ENCODE measurements at places on chromosomes 16 and 17.

DNA sequence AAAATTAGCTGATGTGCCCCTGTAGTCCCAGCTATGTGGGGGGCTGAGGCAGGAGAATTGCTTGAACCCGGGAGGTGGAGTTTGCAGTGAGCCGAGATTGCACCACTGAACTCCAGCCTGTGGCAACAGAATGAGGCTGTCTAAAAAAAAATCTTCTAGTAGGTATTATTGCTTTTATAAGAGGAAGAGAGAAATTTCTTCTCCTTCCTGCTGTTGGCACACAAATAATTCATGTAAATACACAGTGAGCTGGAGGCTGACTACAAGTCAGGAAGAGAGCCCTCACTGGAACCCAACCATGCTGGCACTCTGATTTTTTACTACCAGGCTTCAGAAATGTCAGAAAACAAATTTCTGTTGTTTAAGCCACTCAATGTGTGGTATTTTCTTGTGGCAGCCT lies 6.7 kb downstream of the PRDM7 start:
- no peak for DNase-seq

DNA sequence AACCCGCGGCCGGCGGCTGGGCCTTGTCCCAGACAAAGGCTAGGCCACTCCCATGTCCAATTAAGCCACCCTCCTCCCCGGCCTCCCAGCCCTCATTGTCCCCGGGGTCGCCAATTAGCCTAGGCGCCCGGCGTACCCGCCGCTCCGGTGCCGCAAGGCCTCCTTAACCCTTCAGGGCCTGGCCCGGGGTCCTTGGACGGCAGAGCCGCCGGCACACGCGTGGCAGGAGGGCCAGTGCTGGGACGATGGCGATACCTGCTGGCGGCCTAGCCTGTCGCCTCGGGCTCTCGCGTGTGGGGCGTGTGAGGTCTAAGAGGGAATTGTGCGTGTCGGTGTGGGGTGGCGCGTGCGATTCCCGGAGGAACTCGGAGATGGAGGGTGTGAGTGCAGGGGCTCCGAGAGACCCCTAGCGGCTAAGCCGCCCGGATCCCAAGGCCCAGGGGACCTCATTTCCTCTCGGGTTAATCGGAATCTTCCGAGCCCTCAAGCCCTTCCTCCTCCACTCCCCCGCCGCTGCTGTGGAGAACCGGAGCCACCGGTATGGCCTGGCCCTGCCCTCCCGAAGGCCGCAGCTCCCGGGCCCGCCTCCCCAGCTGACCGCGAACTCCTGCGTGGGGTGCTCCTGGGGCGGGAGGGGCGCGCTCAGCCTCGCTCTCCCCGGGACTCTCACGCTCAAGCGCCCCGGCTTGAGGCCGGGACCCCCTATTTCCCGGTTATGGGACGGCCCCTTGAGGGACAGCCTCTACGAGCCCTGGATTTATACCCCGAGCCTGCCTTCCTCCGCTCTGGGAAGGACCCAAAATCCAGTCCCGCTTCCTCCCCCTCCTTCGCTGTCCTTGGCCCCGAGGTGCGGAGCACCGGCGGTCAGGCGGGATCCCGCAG lies 11.9 kb downstream of the TBX2 start:
- no peak for DNase-seq

GRCh38 chr16:72764015-72764654 lies 283.8 kb downstream of the ZFHX3 start:
- DNase-seq: no peak

- DNase-seq: peak; percentile 45
These were observed 100.9 kb upstream of the TNRC6C start for GRCh38 chr17:77857613-77858012.

DNA sequence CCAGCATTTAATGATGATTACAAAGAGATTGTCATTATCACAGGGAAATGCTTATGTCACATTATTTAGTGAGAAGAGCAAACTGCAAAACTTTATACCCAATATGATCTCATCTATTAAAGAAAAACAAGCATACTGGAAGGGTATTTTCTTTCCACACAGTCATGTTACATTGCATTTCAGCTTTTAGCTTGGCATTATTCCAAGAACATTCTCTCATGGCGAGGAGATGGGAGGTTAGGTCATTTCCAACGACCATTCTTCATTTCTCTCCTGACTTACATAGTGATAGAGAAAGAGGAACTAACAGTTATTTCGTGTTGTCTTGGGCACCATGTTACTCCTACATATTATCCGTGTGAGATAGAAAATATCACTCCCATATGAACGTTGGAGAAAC lies 309.4 kb upstream of the XYLT1 start:
- DNase-seq: no peak

DNA sequence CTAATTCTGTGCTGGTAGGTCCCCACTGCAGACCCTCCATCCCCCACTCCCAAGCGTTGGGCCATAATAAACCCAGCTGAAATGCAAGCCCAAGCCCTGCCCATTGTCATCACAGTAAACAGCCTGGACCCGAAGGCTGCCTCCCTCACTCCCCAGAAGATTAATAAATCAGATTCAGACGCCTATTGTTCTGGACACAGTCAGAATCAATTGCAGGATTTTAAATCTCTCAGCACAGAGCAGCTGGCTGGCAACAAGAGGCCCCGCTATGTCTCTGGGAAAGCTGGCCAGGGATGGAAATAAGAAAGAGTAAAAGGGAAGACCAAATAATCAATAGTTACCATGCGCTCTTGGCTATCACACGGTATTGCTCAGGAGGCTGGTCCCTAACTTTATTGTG lies 93.9 kb downstream of the C17orf67 start:
- no peak for DNase-seq

DNA sequence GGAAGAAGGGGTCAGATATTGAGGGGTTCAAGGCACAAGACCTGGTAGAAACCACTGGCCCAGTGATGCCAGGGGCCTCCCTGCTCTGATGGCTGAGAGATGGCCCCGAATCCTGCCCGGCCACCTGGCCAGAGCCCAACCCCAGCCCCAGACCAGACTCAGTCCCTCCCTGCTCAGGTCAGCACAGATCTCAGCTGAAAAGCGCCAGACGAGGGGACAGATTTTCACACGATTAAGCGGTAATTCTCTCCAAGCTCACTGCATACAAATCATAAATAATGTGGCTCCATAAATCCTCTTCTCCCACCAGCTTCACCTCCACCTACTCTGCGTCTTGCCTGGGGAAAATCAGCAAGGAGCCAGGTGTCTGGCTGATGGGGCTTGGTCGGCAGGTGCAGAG lies 57.1 kb downstream of the ENGASE start:
- DNase-seq: no peak

DNA sequence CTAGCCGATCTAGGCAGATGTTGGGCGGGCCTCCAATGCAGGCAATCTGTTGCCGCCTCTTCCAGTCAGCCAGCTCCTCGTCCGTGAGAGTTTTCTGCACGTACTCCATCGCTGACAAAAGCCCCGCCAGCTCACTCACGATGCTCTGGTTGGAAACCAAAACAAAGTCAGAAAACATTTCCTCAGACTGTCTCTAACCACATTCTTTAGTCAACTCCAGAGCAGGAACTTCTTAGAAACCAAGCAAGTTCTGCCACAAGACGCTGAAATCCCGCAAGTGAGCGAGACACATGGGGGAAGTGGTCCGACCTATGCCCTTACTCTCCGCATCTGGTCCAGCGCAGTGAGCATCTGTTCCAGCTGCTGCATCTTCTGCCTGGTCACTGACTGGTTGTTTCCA lies 49.1 kb downstream of the STAT5A start:
- DNase-seq: peak; percentile 80

GRCh38 chr16:54076006-54076504 lies 210.5 kb downstream of the IRX3 start:
- no peak for DNase-seq

DNA sequence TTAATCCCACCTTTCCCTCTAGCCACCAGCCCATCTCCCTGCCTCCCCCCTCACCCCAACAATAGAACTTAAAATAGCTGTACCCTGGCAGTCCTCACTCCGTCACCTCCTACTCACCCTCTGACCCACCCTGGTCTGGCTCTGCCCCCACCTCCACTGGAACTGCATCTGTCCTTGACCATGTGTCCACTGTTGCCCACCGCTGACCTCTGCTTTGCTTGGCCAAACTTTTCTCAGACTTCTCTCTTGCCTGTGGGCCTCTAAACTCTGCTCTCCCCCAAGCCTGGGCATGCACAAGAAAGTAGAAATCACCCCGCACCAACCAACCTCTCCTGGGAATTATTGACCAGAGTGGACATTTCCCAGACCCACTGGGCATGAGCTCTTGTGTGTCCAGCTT lies 169.8 kb downstream of the WSCD1 start:
- DNase-seq: no peak

DNA sequence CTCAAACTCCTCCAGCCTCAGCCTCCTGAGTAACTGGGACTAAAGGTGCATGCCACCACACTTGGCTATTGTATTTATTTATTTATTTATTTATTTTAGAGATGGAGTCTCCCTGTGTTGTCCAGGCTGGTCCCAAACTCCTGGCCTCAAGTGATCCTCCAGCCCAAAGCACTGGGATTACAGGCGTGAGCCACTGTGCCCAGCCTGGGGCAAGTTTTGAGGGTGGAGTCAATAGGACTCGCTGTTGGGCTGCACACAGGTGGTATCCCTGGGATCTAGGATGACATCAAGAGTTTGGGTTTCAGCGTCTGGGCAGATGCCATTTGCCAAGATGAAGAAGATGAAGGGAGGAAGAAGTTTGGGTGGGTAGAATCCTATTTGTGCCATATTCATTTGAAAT lies 213.9 kb downstream of the GSG1L start:
- no peak for DNase-seq

DNA sequence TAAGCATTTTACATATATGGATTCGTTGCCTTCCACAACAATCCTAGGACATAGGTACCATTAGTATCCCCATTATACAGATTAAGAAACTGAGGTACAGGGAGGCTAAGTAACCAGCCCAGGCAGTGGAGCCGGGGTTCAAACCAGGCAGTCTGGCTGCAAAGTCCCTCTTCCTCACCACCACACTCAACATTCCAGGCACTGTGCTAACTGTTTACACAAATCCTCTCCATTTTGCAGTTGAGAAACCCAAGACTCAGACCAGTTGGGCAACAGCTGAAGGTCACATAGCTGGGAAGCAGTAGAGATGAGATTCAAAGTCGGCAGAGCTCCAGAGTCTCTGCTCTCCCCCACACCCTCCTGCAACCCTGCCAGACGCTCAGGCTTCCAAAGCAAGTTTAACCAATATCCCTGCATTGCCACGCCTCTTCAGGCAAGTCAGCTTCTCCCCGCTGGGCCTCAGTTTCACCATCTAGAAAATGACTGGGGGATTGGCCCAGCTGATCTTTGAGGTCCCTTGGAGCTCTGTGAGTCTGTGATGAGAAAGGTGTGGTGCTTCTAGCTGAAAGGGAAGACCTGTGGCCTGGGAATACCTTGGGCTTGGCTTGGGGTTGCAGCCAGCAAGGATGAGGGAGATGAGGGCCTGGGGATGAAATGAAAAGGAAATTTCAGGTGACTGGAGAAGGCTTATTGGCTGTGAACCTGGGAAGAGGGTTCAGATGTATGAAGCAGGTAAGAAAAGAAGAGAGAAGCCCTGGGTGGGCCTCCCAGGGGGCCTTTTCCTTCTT lies 14.0 kb downstream of the CCR7 start:
- peak; percentile 55 for DNase-seq

- no peak for DNase-seq
These were observed 361.3 kb downstream of the PMP22 start for GRCh38 chr17:14903854-14904253.

GRCh38 chr17:79887451-79887991 lies 48.3 kb upstream of the CBX4 start:
- DNase-seq: no peak

DNA sequence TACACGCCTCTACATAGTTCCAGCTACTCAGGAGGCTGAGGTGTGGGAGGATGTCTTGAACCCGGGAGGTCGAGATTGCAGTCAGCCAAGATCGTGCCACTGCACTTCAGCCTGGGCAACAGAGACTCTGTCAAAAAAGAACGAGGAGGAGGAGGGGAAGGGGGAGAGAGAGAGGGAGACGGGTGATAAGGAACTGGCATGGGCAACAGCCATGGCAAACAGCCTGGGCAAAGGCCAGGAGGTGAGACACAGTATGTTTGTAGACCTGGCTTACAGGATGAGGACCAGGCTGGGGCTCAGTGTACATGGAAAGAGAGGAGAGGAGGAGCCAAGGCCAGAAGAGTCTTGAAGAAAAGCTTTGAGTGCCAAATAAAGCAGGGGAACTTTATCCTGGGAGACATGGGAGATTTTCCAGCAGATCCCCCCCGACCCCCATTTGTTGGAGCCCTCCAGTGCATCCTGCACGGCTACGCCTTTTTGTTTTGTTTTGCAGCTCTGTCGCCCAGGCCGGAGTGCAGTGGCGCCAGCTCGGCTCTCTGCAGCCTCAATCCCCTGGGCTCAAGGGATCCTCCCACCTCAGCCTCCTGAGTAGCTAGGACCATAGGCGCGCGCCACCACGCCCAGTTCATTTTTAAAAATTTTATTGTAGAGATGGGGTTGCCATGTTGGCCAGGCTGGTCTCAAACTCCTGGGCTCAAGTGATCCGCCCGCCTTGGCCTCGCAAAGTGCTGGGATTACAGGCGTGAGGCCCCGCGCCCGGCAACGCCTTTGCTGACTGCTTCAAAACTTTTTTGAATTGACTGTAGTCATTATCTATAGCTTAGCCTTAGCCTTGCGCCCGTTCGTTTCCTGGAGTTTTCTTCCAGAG lies 1.3 kb upstream of the ALKBH5 start:
- DNase-seq: no peak

DNA sequence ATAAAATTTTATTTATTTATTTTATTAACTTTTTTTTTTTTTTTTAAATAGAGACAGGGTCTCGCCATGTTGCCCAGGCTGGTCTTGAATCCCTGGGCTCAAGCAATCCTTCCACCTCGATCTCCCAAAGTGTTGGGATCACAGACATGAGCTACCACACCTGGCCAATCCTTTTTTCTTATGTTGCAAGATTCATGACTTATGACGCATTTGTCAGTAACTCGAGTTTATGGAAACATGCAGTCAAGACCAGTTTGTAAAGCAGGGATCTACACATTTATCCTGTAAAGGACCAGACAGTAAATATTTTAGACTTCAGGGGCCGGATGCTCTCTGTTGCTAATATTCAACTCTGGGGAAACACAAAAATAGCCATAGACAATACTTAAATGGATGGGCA lies 9.4 kb upstream of the MAP2K6 start:
- DNase-seq: no peak

DNA sequence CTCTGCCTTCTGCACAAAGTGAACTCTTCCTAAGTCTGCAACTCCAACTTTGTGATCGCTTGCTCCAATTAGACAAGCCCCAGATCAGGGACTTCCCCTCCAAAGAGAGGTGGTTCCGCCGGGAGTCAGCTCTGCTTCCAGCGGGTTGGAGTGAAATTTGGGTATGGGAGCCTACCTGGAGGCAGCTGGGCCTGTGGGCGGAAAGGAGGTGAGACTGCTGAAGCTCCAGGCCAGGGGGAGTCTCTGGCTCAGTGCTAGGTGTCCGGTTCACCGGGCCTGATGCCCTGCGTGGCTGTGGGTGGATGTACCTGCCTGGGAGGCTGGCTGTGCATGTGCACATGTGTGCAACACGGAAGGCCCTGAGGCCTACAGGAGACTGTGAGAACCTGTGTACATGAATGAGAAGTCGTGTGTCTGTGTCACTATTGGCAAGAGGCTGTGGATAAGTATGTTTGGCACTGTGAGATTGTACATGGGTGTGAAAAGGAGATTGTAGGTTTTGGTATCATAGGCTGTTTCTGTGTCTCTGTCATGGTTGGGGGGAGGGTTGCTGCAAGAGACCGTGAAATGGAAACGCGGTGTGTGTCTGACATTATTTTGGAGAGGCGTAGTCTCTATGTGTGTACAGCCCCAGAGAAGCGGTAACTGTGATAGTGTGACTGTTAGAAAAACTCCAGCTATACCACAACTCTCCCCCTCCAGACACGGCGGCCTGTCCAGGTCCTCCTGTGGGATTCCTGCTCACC lies 4.2 kb downstream of the LHX1 start:
- DNase-seq: peak; percentile 20
